ENCODE measurements at places on chromosomes 4 and X.

DNA sequence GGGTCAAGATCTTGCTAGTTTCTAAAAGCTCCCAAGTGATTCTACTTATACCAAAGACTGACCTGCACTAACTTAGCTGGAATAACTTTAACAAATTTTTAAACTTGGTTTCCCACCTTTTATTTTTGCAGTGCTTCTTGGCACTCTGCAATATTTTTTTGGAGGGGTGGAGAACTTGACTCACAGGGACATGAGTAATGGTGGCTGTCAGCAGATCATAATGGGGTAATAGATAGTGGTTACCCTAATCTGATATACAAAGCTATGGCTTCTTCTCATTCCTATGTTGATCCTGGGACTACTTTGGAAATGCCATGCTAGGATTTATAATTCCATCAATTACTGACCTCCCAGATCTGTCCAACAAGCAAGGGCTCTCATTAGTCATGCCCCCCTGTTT, 295.7 kb downstream of the GPAT3 start:
- DNase-seq = no peak

DNA sequence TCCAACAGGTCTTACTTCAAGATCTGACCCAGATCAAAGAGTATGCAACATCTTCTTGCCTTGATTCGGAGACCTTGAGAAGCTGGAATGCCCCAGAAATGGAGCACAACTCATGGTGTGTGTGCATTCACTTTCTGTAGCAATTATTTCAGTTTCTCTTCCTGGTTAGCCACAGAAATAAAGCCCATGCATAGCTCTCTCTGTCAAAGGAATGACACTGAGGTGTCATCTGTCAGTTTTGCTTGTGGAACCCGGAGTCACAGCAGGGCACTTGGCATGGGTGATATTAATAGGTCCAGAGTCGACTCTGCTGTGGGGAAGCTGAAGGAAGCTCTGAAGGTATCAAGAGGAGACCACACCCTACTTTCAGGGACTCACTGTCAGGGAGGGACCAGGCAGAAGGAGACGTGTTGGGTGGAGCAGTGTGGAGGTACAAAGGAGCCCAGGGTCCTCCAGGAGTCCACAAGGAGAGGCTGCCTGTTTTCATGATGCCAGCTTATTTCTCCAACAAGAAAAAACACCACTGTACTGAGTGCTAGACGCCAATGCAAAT, 10.7 kb downstream of the CLNK start:
- peak; percentile 10 for DNase-seq

DNA sequence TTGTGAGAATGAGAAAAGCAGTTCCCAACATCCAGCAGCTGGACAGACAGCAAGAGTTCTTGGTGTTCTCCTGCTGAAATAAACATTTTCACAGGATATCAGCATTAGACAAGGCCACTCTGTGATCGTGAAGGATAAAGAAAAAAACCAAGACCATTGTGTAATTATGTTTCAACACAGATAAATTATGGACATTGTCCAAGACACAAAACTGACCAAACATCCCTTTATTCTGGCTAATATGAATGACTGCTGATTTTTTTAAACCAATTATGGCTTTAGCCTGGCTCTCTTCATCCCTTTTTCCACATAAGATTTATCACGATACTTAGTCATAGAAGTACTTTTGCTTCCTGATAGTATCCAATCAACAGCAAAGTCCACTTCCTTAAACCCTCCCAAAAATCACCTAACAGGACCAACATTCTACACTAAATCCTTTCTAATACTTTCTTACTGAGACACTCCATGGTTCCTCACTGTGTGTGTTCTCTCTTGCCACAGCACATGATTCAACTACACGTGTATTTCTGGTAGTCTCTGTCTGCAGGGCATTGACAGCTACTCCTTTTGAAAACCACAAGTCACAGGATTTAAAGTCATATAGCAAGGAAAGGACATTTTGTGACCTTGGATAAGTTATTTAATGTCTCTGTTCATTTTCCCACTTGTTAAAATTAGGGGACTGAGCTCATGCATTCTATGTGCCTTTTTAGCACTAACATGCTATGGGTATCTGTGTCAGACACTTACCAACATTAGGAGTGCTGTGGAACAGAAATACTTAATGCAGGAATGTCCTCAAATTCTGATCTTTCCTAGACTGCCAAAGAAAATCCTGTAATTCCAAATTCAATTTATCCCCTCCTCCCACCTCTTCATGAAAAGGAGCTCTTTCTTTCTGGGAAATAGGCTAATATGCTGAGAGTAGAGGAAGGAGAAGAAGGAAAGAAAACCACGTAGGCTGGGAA, 137.2 kb upstream of the PGRMC2 start:
- DNase-seq = peak; percentile 27

GRCh38 chrX:69196666-69197065, 31.4 kb upstream of the PJA1 start:
- no peak for DNase-seq

GRCh38 chr4:15963001-15963451, at the start of gene FGFBP2:
FGFBP2 (minus strand) TSS chr4:15963175; CDS start chr4:15963129, 46 bp downstream.
- DNase-seq = peak; percentile 34

DNA sequence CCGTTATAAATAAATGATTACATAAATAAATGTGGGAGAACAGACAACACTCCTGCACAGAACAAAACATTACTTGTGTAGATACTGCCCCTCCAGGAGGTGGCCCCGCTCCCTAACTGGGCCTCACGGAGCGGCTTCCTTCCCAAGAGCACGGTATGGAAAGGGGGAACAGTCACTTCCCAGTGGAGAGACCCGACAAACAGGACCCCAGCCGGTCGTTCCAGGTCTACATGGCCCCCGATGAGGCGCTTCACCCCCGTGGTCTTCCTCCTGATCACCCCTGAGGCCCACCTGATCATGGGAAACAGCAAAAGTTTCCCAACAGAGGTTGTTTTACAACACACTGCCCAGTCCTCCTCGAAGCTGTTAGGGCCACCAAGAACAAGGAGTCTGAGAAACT, 6.6 kb upstream of the SLC6A8 start:
- DNase-seq = peak; percentile 36

- DNase-seq = no peak
Observed at GRCh38 chrX:154605566-154605965, 13.5 kb downstream of the CTAG1B start.

DNA sequence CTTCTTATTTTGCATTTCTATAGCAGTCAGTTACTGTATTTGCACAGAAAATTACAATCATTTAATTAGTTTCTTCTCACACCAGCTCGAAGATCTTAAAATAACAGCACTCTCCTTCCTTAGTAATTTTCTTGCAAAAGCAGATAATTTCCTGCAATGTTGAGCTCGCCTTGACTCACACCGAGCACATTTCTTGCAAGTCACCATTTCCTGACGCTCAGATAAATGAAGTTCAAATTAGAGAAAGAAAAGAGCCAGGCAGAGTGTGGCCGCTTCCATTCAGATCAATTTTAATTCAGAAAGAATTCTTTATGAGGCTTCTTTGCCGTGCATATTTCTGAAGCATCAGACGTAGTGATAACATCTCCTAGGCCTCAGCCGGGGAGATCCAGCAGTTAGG, 10.1 kb downstream of the SORCS2 start:
- DNase-seq = no peak

- no peak for DNase-seq
Observed at GRCh38 chr4:19417256-19417655, 834.4 kb upstream of the SLIT2 start.

- DNase-seq = peak; percentile 33
Observed at GRCh38 chr4:14615671-14616070, 386.6 kb upstream of the CPEB2 start.

DNA sequence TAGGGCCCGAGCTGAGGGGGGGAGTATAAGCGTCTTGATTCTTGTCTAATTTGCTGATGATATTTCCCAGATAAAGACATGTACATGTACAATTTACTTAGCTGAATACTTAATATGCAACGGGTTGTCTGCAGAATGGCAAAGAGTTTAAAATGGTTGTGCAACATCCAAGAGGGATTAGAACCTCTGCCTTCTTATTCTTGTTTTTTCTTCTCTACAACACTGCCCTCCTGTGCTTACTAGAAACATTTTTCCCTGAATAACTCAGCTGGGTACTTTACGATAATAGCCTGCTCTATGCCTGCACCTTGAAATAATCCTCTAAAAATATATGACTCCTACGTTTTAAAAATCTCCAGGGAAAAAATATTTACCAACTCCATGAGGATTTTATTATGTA, 41.8 kb downstream of the INTS12 start:
- peak; percentile 3 for DNase-seq

GRCh38 chrX:135330706-135331105, 21.4 kb downstream of the ETDC start:
- no peak for DNase-seq

- no peak for DNase-seq
Observed at GRCh38 chr4:150039274-150040127, 38.7 kb upstream of the DCLK2 start.

DNA sequence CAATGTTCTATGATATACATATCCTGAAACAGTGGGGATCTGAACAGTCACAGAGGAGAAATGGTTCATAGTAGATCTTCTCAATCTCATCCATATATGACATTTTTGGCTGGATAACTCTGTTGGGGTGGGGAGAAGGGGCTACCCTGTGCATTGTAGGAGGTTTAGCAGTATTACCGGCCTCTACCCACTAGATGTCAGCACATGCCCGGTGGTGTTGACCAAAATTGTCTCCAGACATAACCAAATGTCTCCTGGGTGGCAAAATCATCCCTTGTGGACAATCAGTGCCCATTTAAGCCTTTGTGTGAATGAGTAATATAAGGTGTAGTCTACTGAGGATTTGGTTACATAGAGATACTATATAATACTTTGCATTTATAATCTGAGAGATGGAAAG, 89.9 kb downstream of the PLS3 start:
- peak; percentile 4 for DNase-seq

DNA sequence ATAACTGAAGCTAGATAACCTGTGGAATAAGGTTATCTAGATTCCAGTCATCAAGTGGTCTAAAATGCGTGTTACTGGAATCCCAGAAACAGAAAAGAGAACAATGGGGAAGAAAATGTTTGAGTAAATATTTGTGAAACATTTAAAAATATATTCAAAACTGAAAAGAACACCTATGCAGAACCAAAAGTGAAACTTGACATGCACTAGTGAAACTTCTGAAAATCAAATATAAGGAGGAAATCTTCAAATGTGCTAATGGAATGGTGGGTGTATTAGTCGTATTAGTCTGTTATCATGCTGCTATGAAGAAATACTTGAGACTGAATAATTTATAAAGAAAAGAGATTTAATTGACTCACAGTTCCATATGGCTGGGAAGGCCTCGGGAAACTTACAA, 512.4 kb upstream of the KLHL4 start:
- DNase-seq = no peak

DNA sequence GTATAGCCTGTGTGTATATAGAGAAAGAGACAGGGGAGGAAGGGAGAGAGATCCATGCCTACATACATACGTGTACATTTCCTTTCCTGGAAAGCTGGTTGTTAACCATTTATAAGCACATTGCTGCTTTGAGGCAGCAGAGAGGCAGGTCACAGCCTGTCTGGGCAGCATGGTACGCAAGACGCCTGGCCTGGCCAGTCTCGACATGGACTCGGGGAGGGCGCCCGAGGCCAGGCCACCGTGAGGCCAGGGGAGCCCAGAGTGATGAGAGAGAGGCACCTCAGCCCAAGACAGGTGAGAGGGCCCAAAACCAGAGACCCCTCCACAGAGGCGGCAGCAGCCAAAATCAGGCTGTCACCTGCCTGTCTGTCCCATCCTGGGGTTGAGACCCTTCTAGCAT, 3.9 kb downstream of the TREX2 start:
- no peak for DNase-seq

Measured in inflammatory macrophage treated with lipopolysaccharide for 4 hours (primary cell).